ENCODE measurements at places on chromosomes 3 and 15. TPM values are rescaled to one million over a fixed set of nuclear protein-coding genes. Genes with fewer than 3 reads are reported as not detected.
A peak's percentile ranks its signal among the peaks of the same experiment; 100 is the strongest.

Gene LRTM1
- not detected for total RNA-seq

GRCh38 chr15:97545799-97546198, 414.7 kb upstream of the ARRDC4 start:
- no peaks in the 10 kb centered on the region for H3K36me3 ChIP-seq
- no peak for DNase-seq
- H3K4me3 ChIP-seq, result no peak overlapping the region
- H3K4me1 ChIP-seq, result no peaks in the 10 kb centered on the region
- no peaks in the 10 kb centered on the region for H3K27me3 ChIP-seq

- no peaks in the 10 kb centered on the region for H3K36me3 ChIP-seq
- no peak for DNase-seq
- no peaks in the 10 kb centered on the region for H3K4me1 ChIP-seq
- H3K4me3 ChIP-seq, result no peak overlapping the region
Observed at GRCh38 chr15:33211176-33211808, 16.8 kb upstream of the FMN1 start.

- H3K4me1 ChIP-seq, result no peaks in the 10 kb centered on the region
- no peaks in the 10 kb centered on the region for H3K27me3 ChIP-seq
- DNase-seq, result no peak
- no peak overlapping the region for H3K4me3 ChIP-seq
Observed at GRCh38 chr15:70420086-70420947, 322.6 kb upstream of the TLE3 start.

Gene ONECUT1
- total RNA-seq, result not detected

DNA sequence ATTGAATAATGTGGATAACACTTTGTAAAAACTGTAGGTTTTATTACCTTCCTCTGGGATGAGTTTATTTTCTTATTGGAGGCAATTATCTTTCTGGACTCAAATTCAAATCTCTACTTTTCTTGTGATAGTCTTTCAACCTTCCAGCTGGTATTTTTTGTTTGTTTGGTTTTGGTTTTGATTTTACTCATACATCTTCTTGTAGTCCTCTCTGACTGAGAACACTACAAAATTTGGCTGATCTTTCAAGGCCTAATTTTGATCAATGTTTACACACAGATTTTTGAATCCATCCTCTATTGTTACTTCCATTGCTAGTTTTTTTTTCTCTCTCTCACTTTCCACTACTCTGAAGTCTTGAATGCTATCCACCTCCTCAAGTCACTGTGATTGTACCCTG, 303.8 kb upstream of the NECTIN3 start:
- no peaks in the 10 kb centered on the region for H3K4me1 ChIP-seq
- H3K36me3 ChIP-seq, result no peaks in the 10 kb centered on the region
- no peak overlapping the region for H3K27ac ChIP-seq

Gene FOXL2
- total RNA-seq, result not detected

Gene C3orf80
- 0.30 TPM for total RNA-seq

Gene CADPS
- total RNA-seq, result 1.5 TPM

GRCh38 chr15:99981191-99981647, 248.0 kb upstream of the LYSMD4 start:
- no peaks in the 10 kb centered on the region for H3K36me3 ChIP-seq
- no peak for DNase-seq
- H3K27me3 ChIP-seq, result no peaks in the 10 kb centered on the region
- H3K4me1 ChIP-seq, result peaks cover 9% of the 10 kb centered on the region
- no peak overlapping the region for H3K4me3 ChIP-seq

Gene LRRIQ4
- not detected for total RNA-seq

Gene LRRC31
- total RNA-seq, result 1.7 TPM

Gene CNTN6
- 7.9 TPM for total RNA-seq

- no peak overlapping the region for H3K4me3 ChIP-seq
- no peak overlapping the region for H3K27ac ChIP-seq
- no peaks in the 10 kb centered on the region for H3K36me3 ChIP-seq
- DNase-seq, result no peak
- no peaks in the 10 kb centered on the region for H3K27me3 ChIP-seq
Observed at GRCh38 chr3:180135101-180135500, 98.4 kb upstream of the PEX5L start.

Gene MINAR1
- total RNA-seq, result 0.23 TPM

Gene CPNE4
- 0.34 TPM for total RNA-seq

DNA sequence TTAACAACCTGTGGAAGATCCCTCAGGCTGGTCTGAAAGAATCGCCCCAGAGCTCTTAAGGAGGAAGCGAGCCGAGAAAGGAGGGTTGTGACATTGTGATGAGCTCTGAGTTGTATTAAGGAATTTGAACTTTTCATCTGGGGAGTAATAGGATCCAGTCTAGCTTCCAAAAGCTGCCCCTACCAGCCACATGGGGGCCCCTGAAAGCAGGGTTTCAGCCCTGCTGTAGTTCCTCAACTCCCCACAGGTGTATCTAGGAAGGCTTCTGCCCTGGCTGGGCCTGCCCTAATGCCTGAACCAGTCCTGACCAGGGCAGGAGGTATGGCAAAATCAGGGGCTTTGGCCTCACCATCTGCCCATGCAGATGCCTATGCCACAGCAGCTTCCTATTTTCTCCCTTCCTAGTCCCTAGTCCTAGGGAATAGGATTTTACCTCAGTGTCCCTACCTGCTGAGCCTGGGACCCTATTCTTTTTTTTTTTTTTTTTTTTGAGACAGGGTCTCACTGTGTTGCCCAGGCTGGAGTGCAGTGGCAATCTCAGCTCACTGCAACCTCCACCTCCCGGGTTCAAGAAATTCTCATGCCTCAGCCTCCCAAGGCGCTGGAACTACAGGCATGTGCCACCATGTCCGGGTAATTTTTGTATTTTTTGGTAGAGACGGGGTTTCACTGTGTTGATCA, 5.0 kb upstream of the AP3S2 start:
- H3K4me1 ChIP-seq, result no peaks in the 10 kb centered on the region
- no peak overlapping the region for H3K27ac ChIP-seq
- no peak overlapping the region for H3K4me3 ChIP-seq
- no peaks in the 10 kb centered on the region for H3K27me3 ChIP-seq
- DNase-seq, result no peak

DNA sequence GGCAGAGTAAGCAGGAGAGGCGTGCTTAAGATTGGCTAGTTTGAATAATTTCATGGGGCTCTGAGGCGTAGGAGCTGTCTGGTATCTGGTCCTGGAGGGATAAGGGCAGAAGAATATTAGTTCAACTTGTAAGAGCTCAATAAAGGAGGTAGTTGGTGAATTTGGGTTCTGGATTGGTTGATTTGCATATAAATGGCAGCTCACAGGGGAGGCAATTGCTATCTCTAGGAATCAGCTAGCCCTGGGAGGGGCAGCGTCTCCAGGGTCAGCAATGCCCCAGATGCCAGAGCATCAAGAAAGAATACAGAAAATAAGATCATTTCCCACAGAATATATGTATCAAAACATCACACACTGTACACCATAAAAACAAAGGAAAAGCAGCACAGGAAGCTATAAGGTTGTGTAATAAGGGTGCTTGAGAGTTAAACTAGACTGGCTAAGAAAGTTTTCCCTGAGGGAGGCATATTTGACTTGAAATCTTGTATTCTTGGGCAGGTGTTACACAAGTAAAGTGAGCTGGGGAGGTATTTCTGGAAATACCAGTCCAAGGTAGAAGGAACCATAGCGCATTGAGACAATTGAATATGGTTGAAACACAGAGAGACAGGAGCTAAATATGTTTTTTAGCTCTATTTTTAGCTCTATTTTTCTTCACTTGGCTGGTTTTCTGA, 6.1 kb downstream of the MOBP start:
- H3K27me3 ChIP-seq, result no peaks in the 10 kb centered on the region
- no peak overlapping the region for H3K27ac ChIP-seq
- no peaks in the 10 kb centered on the region for H3K4me1 ChIP-seq
- no peak for DNase-seq
- no peaks in the 10 kb centered on the region for H3K36me3 ChIP-seq
- H3K4me3 ChIP-seq, result no peak overlapping the region

- peaks cover 79% of the 10 kb centered on the region for H3K36me3 ChIP-seq
- H3K27ac ChIP-seq, result no peak overlapping the region
- H3K27me3 ChIP-seq, result no peaks in the 10 kb centered on the region
- DNase-seq, result no peak
- H3K4me3 ChIP-seq, result no peak overlapping the region
- no peaks in the 10 kb centered on the region for H3K4me1 ChIP-seq
Observed at GRCh38 chr15:50493625-50494024, 52.8 kb downstream of the USP50 start.

Gene FOXB1
- not detected for total RNA-seq

- no peak overlapping the region for H3K27ac ChIP-seq
- H3K4me3 ChIP-seq, result no peak overlapping the region
- no peaks in the 10 kb centered on the region for H3K36me3 ChIP-seq
- H3K4me1 ChIP-seq, result no peaks in the 10 kb centered on the region
- no peak for DNase-seq
- H3K27me3 ChIP-seq, result no peaks in the 10 kb centered on the region
Observed at GRCh38 chr3:117417411-117417810, 707.8 kb downstream of the TUSC7 start.

DNA sequence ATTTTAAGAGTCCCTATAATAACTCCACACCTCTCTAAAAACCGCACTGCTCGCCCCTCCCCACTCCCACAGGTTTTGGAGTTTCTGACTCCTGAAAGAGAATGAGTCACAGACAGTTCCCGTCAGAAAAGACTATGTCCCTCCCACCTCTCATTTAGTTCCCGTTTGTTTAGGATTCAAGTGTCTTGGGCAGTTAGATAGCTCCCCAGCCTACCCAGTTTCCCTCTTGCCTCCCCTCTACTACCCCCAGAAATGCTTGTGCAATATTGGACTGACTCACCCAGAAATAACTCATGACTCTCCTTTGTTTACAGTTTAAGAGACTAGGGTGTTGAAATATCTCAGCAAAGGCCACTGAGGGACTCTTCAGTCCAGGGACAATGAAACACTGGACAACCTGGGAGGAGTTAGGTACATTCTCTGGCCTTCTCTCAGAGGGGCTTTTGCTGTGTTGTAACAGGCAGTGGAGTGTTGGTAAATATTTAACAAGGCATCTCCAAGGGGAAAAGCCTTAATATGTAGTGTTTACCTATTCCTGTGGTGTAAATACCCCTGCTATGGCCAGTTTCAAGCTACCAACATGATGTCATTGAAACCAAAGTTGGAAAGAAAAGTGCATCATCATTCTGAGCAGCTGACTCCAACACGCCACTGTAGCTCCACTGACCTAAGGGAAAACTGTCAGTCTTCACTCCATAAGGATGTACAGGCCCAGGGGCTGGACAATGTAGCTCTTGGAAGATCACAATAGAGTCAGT, 96.1 kb upstream of the CHD2 start:
- peak overlapping the region; percentile 87 for H3K27ac ChIP-seq
- peak; percentile 94 for DNase-seq
- peaks cover 53% of the 10 kb centered on the region for H3K4me1 ChIP-seq

Gene ANKRD63
- not detected for total RNA-seq

Measured in upper lobe of left lung (tissue), 6 donors.